AG08396 (cell line): ENCODE measurements at places on chromosomes 16 and 17.

GRCh38 chr16:80147026-80147655 is 393.7 kb upstream of the DYNLRB2 start:
- no peak for DNase-seq

- no peak for DNase-seq
Observed at GRCh38 chr17:12386225-12386624, 279.5 kb upstream of the MYOCD start.

DNA sequence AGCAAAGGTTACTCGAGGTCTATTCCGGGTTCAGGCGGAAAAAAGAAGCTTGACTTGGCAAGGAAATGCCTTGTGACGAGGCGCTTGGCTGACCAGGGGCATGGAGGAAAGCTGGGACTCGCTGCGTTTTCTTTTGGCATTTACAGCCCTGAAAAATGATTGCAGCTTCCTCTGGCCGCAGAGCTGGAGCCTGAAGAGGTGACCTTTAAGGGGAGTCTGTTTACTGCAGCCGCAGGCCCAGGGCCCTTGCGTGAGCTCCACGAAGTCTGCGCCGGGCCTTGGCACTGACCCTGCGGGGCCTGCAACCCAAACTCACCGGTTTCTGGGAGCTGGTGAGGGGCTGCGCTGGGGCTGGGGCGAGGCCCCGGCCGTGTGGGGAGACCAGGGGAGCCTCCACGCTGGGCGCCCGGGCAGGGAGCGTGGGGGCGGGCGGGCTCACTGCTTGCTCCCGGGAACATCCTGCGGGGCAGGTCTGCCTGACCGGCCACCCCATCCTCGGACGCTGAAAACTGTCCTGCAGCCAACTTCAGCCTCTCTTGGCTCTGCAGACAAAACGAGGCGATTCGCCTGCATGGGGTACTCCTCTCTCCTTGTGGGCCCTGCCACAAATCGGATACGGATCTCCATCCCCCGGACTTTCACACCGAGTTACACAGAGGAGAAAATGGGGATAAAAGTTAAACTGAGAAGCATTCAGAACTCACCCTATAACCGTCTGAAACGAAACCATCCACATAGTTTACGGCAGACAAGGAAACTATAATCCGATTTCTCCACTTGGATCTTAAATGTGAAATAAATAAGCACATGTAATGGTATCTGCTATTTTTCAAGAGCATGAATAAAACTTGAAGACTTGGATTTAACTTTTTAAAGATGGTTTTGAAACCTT is 206.3 kb upstream of the FOXF1 start:
- peak; percentile 47 for DNase-seq

DNA sequence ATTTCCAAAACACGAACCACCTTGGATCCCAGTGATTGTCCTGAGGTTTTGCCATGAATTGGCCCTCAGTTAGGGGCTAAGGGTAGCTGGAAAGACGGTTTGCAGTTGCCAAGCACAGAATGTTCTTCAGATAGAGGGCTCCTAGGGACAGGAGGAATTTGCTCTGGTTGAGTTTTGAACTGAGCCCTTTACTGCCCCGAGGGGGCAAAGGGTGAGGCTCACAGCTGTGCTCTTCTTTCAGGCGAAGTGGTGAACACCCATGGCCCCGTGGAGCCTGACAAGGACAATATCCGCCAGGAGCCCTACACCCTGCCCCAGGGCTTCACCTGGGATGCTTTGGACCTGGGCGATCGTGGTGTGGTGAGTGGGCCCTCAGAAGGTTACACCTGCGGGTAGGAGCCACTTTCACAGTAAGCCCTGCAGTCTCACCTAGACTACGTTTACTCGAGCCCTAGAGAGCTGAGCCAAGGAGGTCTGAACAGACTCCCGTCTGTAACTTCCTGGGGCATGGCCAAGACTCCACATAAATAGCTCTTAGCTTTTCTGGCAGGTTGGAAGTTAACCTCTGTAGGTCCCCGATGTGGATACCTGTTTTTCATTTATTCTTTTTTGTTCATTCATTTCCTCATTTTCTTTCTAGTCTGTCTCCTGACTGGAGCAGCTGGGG is 32.5 kb downstream of the NMT1 start:
- DNase-seq, result peak; percentile 13

DNA sequence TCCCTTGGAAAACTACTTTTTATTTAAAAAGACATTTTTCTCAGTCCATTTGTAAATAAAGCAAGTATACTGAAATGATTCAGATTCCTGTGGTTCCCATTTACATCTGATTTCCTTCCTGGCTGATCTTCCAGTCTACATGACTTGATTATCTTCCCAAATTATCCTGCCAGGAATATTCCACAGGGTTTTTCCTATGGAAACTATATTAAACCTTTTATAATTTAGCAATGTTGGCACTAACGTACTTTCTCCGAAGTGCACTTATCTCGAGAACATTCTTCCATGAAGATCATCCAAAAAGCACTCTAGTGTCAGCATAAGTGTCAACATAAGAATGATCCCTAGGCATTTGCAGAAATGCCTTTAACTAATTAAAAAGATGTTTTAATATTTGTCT is 347.7 kb upstream of the KIF2B start:
- DNase-seq, result no peak

GRCh38 chr16:24731722-24732419 is 2.4 kb downstream of the TNRC6A start:
- no peak for DNase-seq

DNA sequence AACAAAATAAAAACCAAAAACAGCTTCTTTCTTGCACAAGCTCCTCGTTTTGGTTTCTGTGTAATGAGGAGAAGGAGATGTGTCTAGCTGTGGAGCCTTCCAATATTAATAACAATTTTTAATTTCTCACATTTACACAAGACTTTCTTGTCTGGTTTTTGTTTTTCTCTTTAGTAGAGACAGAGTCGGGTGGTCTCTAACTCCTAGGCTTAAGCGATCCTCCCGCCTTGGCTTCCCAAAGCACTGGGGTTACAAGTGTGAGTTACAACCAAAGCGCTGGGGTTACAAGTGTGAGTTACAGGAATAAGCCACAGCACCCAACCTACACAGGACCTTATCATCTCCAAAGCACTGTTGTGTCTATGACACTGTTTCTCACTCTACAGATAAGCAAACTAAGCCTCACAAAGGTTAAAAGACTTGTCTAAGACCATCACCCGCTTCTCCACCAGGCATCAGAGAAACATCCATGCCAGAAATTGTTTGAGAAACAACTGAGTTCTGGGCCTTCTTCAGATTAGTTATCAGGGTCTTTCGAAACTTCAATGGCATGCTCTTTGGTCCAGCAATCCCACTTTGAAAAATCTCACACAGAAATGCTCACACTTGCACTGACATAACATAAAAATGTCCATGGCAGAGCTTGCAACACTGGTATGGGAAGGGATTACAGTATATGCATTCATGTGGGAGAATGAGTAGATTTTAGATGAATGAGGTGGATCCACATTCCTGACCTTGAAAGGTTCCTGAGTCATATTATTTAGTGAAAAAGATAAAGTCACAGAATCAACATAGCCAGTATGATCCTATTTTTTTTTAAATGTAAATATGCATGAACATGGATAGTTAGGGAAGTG is 3.9 kb downstream of the ABAT start:
- DNase-seq, result peak; percentile 55

DNA sequence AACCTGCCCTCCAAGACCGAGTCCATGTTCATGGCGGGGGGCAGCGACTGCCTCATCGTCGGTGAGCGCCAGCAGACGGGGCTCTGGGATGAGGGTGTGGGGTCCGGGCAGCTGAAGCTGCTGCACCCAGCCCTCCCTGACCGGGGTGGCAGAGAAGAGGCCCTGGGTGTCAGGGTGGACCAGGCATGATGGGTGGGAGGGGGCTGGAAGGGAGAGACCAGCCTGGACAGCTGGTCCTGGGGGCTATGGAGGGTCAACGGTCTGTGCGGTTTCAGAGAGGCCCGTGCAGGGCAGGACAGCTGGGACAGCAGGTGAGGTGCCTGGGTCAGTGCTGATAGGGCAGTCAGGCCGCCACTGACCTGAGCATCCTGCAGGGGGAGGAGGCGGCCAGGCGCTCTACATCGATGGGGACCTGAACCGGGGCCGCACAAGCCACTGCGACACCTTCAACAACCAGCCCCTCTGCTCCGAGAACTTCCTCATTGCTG is 13.3 kb upstream of the ATP6V0C start:
- no peak for DNase-seq

- DNase-seq, result no peak
Observed at GRCh38 chr17:80857756-80858171, 133.9 kb upstream of the CHMP6 start.

DNA sequence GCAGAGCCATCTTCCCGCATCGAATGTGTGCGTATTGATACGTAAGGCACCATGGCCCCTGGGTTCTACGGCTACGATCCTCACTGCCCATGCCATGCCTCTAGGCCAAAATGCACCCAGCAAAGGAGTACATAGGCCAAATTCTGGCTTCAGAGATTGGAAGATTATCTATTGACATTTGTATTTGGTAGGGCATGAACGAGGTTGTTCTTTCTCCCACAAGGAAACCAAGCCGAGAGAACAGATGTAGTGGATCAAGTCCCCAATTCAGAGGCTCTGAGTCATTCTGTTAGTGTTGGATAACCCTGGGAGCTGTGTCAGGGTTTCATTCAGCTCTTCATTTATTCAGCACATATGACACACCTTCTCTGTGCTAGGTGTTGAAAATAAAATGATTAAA is 36.5 kb downstream of the HOXB1 start:
- peak; percentile 65 for DNase-seq

- no peak for DNase-seq
Observed at GRCh38 chr17:29115435-29115834, 64.8 kb downstream of the MYO18A start.

GRCh38 chr17:79251824-79252223 is 177.2 kb downstream of the ENGASE start:
- no peak for DNase-seq

GRCh38 chr17:66547151-66547865 is 244.9 kb downstream of the PRKCA start:
- no peak for DNase-seq

GRCh38 chr16:87492291-87492630 is 563 bp downstream of the ZCCHC14 start:
- DNase-seq, result no peak

DNA sequence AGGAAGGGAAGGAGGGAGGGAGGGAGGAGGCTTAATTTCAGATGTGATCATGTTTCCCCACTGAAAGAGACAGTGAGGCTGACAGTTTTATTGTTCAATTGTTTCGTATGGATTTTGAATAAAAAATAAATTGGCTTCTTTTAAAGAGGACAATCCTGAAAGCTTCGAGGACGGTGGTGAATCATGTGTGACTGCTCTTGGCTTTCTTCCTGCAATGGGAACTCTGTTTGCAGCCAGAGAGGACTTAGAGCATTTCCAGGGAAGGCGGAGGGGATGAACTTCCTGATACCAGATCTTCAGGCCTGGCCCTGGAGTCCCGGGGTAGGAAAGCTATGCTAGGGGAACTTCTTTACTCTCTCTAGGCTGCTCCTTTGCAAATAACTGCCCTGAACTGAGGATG is 72.8 kb upstream of the C16orf82 start:
- DNase-seq, result peak; percentile 47

GRCh38 chr16:85863384-85863774 is 35.6 kb upstream of the IRF8 start:
- DNase-seq, result no peak

DNA sequence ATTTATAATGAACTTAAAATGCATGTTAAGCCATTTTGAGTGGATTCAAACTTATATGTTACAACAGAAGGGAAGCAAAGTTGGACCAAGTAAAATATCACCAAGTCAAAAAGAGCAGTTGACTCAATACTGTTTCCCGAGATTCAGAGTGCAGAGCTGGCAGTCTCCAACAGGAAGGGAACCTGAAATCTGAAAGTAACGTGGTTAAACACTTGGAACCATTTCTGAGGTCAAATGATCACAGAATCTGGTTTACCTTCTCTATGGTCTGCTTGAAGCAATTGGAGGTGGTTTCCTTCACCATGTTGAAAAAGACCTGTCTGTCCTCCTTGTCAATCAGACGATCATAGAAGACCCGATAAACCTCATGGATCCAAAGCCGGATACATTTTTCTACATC is 86.5 kb downstream of the LYRM1 start:
- no peak for DNase-seq

- DNase-seq, result no peak
Observed at GRCh38 chr17:82952019-82952418, 112.2 kb upstream of the ZNF750 start.

DNA sequence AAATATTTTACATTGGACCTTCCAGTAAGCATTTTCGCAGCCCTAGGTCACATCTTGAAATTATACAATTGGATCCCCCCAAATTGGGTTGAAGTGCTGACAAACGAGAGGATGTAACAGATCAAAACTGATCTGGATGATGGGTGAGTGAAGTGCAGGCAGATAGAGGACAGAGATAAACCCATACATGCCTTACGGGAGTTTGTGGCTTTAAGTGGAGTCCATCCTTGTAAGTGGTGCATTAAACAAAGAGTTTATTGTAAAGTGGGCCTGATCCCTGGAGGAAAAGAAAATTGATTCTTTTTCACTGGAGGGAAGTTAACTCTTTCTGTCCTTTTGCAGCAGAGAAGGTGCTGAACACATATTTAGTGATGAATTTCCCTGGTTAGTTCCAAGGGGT is 39.0 kb upstream of the KCNJ2 start:
- no peak for DNase-seq

GRCh38 chr16:82432261-82432660 is 194.5 kb upstream of the CDH13 start:
- DNase-seq, result no peak

DNA sequence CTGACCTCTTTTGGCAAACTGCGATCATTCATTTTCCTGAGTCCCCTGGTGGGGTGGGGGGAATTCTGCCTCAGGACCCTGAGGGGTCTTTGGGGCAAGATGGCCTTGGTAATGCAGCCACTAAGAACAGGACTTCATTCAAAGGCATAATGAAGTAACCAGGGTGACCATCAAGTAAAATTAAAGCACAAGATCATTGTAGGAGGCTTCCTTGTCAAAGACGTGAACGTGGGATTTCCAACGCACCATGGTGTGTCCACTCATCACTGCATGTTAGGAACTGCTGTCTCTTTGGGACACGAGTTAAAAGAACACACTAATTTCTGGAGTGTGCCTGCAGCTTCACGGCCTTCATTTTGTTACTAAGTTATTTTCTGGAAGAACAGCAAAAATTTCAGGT is 51.3 kb downstream of the NDE1 start:
- DNase-seq, result no peak

DNA sequence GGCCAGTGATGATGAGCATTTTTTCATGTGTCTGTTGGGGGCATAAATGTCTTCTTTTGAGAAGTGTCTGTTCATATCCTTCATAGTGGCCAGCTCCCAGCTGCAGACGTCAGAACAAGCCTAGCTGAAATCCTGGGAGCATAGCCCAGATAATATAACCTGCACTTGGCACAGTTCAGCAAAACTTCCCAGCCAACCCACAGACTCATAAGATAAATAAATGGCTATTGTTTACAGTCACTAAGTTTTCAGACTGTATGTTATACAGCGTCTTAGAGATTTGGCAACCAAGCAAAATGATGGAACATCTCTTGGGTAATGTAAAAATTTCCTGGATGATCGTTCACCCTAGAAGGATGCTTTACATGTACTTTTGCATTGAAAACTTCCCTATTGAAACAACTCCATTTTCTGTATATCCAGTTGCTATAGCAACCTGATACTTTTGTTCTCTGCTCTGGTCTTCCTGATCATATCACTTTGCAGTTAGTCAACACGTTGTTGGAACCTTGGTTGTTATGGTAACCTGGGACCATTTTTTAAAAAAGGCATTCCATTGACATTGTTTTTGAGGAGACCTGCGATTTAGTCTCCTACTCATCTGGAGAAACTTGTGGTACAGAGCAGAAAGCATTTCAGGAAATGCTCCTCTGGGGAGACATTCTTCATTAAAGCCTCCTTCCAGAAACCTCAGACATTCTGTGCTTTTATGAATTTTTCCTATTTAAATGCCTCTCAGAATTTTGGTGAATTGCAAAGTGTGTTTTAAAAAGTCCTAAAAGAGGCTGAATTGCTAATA is 378.7 kb downstream of the HS3ST4 start:
- no peak for DNase-seq

GRCh38 chr17:79276821-79277220 is 202.2 kb downstream of the ENGASE start:
- DNase-seq, result no peak
